ENCODE measurements at places on chromosomes 12 and 14.
A peak's percentile ranks its signal among the peaks of the same experiment; 100 is the strongest.

GRCh38 chr12:44431647-44432343 lies 444.3 kb downstream of the NELL2 start:
- DNase-seq = no peak

DNA sequence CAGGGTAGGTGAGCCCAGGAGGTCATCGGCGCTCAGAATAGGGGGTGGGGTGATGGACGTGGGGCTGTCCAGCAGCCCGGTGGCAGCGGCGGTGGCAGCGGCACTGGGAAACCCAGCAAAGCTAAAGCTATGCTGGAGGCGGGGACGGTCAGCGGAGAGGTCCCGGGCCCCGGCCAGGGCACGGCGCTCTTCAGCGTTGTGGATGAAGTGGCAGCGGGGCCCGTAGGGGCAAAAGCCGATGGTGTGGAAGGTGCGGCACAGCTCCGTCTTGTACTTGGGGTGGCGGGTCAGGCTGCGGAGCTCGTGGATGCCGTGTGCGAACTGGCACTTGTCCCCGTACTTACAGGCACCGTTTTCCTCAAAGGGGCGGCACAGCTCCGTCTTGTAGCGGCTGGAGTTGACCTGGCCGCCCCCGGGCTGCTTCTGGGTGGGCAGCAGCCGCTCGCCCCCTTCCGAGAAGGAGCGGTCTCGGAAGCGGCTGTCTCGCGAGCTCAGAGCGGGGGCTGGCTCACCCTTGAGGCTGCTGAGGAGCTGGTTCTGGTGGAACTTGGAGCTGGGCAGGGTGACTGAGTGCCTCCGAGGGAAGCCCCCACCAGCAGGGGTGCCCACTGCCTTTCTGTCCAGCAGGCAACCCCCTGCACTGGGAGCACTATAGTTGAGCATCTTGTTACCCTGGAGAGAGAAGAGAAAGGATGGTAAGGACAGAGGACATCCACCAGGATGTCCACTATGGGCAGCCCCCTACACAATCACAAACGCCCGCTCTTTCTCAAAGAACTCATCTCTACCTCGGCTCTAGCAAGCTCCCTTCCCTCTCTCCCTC lies 2.8 kb downstream of the ZFP36L1 start:
- no peak for DNase-seq

DNA sequence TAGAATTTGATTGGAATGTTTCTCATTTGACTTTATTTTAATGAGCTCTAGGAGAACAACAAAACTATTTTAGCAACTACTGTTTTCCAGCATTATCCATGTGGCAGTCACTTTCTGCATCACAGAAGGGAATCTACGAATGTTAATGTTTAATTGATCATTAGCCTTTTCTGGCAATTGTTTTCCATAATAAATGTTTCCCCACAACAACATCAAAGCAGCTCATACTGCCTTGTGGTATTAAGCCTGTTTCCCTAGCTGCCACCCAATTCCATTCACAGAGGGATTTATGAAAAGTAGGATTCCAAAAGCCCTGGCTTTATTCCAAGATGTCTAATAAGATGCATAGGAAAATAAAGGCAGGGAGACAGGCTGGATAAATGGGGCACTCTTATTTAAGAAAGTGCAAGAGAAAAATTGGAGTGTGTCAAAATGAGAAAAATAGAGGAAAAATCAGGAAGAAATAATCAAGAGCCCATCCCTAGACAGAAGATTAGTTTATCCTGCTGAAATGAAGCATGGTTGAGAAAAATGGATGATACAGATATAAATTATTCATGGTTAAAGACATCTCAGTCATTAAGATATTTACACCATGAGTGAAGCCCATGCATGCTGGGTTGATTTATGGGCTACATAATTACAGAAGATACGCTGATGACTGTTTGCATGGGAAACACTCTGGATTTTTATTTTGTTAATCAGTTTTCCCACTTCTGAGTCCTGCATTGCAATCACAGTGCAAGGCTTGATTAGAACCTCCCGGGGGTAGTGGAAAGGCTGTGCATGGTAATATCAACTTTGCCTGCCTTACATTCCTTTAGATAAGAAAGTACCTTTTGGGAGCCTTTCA lies 180.3 kb downstream of the HELB start:
- DNase-seq = no peak

DNA sequence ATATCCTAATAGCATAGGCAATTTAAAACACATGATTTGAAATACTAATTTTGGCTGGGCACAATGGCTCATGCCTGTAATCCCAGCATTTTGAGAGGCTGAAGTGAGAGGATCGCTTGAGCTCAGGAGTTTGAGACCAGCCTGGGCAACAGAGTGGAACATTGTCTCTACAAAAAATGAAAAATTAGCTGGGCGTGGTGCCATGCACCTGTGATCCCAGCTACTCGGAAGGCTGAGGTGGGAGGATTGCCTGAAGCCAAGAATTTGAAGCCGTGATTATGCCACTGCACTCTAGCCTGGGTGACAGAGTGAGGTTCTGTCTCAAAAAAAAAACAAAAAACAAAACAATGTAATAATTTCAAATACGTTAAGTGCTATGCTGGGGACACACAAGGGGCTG lies 83.3 kb downstream of the SSPN start:
- DNase-seq = no peak

DNA sequence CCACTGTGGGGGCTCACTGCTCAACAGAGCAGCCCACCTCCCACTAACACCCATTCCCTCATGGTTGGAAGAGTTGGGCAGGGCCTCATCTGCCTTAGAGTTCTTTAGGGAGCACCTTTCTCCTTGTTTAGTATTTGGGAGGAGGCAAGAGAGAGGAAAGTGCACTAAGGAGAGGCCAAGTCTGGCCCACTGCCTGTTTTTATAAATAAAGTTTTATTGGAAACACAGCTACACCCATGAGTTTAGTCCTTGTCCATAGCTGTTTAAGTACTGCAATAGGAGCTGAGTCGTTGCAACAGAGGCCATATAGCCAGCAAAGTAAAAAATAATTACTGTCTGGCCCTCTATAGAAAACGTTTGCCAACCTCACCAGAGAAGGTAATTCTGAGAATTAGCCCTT lies 63.9 kb downstream of the C14orf132 start:
- DNase-seq = no peak

GRCh38 chr12:107581619-107582015 lies 104.0 kb upstream of the PWP1 start:
- no peak for DNase-seq

- no peak for DNase-seq
These were observed 86.6 kb downstream of the FOXN4 start for GRCh38 chr12:109222496-109222895.

DNA sequence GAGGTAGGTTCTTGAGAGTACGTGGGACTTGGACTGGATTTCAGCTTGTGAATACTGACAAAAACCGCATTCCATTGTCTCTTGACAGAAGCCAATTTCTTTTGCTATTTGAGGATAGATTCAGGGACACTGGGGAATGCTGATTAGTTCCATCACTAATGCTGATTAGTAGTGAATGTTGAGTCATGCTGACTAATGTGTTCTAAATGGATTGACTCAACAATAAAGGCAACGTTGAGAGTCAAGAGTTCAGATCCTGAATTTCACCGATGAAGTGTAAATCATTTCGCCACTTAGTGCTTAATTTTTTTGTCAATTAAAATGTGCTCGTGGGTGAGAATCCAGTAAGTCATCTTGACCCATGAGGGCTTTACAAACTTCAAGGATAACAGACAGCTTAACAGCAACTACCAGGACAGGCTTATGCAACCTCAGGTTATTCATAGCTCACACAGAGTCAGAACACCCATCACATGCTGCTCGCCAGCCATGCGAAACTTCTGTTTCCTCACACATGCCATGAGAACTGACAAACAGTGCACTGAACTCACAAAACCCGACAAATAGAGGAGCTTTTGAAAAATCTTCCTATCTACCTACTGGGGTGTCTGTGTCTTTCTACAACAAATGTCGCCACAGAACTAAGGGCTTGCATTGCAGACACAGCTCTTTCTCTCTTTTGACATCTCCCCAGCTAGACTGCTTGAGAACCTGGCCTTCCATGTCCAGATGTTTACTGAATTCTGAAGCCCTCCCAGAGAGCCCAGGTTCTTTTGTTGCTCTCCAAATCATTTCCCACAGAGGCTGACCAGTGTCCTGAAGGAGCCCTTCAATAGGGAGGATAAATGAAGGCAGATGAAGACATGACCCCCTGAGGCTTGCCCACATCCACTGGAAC lies 316.4 kb downstream of the ZFP36L1 start:
- DNase-seq = peak; percentile 19

DNA sequence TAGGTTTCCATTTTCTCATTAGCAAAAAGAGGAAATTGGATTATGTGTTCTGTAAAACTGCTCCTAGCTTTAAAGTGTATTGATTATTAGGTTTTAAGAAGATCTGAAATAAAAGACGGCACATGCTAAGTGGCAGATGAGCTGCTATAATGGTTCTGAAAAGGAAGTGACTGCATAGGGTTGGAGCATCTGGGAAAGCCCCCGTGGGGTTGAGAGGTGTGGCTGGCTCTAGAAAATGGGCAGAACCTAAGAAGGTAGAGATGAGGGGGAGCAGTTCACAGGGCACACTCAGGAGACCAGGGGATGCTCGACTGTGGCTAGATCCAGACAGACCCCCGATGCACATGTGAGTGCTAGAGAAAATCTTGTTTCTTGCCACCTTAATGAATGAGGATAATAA lies 1.9 kb downstream of the IFNG-AS1 start:
- peak; percentile 36 for DNase-seq

- no peak for DNase-seq
These were observed 235.5 kb upstream of the TBX3 start for GRCh38 chr12:114919479-114919878.

- DNase-seq = peak; percentile 7
These were observed 31.5 kb downstream of the EPS8 start for GRCh38 chr12:15757553-15758255.

- no peak for DNase-seq
These were observed 83.1 kb downstream of the AACS start for GRCh38 chr12:125148316-125148715.

- DNase-seq = peak; percentile 56
These were observed 714 bp upstream of the PSMC6 start for GRCh38 chr14:52706286-52706685.

DNA sequence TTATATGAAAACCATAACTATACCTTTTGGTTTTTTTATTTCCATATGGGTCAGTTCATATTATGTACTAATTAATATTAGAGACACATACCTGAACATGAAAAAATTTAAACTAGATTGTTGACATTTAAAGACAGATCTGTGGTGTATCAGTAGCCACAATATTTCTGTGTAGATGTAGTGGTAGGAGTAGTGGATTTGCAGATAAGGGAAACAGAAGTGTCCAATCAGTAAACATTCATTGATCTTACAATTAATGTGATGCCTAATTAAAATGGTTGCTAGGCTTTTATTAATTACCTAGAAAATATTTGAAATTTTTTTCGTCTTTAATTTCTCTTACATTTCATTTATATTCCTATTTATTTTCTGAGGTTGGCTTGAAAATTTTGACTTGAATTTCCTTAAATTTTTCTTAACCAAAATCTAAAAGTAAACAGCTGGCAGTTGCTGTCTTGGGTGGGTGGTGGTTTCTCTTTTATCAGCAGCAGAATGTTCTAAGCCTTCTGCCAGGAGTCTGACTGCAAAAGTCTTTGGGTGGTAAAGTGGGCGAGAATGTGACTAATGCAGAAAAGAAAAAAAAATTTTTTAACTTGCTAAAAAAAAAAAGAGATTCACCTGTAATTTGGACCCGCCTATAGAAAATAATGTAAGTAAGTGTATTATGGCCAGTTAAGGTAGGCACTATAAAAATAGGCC lies 2.4 kb downstream of the FGFR1OP2 start:
- no peak for DNase-seq

DNA sequence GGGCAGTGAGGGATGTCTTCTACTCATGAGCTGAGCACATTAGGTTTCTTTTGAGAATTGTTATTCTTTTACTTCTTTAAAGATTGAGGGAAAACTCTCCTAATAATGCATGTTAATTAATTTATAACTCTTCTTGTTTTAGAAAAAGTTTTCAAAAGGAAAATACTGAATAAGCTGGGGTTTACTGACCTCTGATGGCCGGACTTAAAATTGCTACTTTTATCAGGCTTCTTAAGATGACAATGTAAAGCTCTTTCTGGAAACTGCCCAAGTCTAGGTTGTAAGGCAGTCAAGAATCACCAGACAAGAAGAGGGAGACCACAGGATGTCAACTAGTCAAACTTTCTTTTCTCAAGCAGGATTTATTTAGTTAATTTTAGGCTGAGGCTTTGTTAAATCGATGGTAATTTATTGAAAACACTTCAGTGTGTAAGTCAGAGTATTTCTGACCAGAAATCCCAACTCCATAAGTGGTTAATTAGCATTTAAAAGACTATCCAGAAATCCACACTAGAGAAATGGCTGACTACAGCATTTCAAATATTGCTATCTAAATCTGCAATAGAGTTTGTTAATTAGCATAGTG lies 82.1 kb downstream of the AVPR1A start:
- no peak for DNase-seq

- no peak for DNase-seq
These were observed 71.2 kb downstream of the PPFIBP1 start for GRCh38 chr12:27595231-27595642.

- DNase-seq = no peak
These were observed 4.7 kb upstream of the NCKAP5L start for GRCh38 chr12:49832836-49833421.

DNA sequence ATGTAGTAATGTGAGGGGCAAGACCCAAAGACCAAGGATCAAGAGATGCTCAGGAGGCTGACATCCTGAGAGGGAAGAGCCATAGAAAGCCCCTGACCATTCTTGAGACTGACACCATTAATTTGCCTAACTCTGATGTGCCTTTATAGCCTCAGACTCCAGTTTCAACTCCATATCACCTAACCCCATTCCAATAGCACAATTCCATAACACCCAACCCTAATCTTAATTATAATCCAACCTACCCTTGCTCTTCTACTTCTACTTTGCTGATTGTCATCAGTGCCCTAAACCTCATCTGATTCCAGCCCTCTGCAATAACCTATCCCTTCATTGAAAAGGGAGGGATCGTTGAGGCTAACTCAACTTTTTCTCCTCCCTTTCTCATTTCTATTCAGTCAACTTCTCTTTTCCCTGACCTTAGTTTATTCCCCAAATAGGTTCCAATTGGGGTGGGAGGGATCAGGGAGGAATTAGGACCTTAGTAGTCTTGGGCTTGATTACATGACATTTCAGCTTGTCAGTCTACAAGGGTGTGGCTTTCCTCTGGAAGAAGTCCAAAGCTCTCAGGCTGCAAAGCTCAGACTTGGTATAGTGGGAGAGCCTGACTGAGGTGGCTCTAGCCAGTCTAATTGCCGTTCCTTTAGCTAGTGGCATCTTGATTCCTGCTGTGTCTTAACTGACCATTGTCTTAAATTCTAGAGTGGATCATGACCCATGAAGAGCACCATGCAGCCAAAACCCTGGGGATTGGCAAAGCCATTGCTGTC lies 3.1 kb downstream of the PFKM start:
- no peak for DNase-seq

DNA sequence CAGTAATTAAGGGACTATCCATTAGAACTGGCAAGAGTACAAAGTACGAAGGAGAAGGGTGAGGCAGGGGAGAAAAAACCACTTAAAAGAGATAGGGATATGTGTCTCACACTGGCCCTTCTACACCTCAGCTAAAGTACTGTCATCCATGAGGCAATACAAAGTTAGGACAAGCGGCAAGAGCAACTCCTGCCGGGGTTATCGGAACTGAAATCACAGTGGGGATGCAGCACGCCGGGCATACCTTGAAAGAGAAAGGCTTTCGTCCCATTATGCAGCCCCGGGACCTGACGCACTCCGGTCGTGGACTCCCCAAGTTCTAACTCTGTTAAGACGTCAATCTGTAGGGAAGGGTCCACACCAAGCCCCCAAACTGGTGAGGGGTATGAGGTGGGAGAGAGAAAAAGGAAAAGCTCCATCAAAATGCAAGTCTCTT lies 1.1 kb downstream of the NELL2 start:
- DNase-seq = peak; percentile 26

All from activated CD4-positive, alpha-beta T cell treated with anti-CD3 and anti-CD28 coated beads for 48 hours (primary cell).